ENCODE measurements at places on chromosomes 12 and 14.

GRCh38 chr12:31057671-31058070, 16.0 kb upstream of the DDX11 start:
- no peak for DNase-seq

- DNase-seq: no peak
These were observed 20.7 kb upstream of the TEX22 start for GRCh38 chr14:105377555-105378182.

- DNase-seq: no peak
These were observed 48.6 kb upstream of the ZDHHC17 start for GRCh38 chr12:76715332-76715731.

DNA sequence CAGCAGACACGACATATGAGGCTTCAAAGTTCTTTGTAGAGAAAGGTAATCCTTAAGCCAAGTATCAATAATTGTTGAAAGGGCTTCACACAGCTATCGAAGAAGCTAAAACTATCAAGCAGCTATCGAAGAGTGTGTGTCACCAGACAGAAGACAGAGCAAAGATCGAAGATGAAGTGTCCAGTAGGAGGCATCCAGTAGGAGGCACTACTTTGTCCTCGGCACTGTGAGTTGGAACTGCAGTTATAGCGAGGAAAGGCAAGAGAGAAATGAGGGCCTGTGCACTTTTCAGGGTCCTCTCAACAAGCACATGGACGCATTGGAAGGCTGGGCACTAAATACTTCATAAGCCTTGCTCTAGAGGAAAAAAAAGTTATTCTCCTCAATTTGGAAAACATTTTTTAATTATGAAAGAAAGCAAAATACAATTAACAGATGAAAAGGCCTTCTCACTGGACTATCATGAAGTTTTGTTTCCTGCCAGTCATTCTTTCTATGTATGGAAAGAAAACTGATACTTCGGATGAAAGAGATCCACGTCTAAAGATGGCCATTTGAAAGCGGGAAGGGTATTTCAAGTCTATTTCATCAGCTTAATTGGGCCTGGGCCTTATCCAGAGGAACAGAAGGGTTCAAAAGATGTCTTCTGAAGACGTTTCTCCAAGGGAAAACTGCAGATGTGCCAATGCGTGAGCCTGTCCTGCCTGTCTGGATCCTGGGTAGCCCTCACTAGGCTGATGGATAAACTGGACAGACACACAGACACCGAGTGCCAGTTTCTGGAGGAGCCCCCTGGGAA, 174.5 kb downstream of the CALM1 start:
- no peak for DNase-seq

GRCh38 chr14:103808403-103809001, 38.9 kb downstream of the PPP1R13B start:
- peak; percentile 86 for DNase-seq

DNA sequence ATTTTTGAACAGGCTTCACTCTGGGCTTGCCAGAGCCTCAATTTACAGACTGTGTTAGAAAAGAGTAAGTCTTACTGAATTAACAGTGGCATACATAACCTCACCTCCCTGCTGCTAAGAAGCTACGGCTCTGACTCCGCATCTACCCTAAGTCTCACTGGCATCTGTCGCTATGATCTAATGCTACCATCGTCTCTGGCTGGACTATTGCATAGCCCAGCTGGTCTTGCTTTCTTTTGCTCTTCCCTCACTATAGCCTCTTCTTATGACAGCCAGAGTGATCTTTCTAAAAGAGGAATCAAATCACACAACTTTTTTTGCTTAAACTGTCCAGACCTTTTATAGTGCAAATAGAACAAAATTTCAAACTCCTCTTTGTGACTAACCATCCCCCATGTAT, 81.1 kb downstream of the SLC24A4 start:
- DNase-seq: no peak

All from prostate gland (tissue), 2 donors.